Fibroblast of skin of left biceps (primary cell): ENCODE measurements at places on chromosomes 1 and 21.

GRCh38 chr1:112359961-112360767, 35.9 kb upstream of the CTTNBP2NL start:
- peak; percentile 69 for DNase-seq

DNA sequence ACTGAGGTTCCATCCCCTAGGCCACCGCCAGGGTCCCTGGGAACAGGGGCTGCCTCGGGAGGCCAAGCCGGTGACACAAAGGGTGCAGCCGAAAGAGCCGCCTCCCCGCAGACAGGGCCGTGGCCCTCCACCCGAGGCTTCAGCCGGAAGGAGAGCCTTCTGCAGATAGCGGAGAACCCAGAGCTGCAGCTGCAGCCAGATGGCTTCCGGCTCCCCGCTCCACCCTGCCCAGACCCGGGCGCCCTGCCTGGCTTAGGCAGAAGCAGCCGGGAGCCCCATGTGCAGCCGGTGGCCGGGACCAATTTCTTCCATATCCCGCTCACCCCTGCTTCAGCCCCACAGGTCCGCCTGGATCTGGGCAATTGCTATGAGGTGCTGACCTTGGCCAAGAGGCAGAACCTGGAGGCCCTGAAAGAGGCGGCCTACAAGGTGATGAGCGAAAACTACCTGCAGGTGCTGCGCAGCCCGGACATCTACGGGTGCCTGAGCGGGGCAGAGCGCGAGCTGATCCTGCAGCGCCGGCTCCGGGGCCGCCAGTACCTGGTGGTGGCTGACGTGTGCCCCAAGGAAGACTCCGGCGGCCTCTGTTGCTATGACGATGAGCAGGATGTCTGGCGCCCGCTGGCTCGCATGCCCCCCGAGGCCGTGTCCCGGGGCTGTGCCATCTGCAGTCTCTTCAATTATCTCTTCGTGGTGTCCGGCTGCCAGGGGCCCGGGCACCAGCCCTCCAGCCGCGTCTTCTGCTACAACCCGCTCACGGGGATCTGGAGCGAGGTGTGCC, 1.4 kb downstream of the KLHDC7A start:
- no peak for DNase-seq

DNA sequence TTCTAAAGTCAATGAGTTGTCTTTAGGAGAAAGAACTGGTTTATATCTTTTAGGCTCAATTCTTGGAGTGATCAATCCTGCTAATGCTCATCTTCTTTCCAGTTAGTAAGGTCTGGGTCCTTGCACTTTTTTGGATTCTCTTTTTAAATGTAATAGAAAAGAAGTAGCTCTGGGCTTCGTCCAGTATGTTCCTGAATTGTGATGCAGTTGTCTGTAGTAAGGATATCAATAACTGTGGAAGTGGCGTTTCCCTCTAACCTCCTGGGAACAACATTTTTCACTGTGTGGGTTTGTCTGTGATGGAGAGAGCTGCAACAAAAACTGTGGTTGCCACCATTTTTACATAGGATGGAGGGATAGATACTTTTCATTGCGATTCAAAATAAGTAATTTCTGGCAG, 367.2 kb downstream of the USP25 start:
- DNase-seq: no peak

GRCh38 chr1:47175227-47175934, 14.5 kb downstream of the PDZK1IP1 start:
- no peak for DNase-seq

GRCh38 chr1:175132436-175132835, 60.1 kb downstream of the KIAA0040 start:
- peak; percentile 54 for DNase-seq

- no peak for DNase-seq
These were observed 15.5 kb downstream of the PRKCZ start for GRCh38 chr1:2065699-2066098.

- no peak for DNase-seq
These were observed 6.9 kb downstream of the TRAPPC10 start for GRCh38 chr21:44018813-44019567.

- no peak for DNase-seq
These were observed 48.9 kb upstream of the DIP2A start for GRCh38 chr21:46409641-46410406.

DNA sequence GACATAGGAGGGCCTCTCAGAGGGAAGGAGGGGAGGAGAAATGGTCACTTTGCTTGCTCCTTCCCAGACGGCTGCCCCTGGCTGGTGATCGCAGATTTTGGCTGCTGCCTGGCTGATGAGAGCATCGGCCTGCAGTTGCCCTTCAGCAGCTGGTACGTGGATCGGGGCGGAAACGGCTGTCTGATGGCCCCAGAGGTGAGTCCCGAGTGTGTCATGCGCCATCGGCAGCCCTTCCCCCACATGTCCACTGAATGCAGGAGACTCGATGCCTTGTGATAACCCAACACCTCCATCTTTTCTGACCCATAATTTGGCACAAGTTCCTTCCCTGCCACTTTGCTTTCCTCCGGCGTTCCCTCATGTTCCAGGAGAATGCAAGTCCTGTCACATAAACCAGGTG, 12.7 kb downstream of the DDOST start:
- no peak for DNase-seq

GRCh38 chr1:54766726-54767125, 2.4 kb upstream of the PARS2 start:
- no peak for DNase-seq

DNA sequence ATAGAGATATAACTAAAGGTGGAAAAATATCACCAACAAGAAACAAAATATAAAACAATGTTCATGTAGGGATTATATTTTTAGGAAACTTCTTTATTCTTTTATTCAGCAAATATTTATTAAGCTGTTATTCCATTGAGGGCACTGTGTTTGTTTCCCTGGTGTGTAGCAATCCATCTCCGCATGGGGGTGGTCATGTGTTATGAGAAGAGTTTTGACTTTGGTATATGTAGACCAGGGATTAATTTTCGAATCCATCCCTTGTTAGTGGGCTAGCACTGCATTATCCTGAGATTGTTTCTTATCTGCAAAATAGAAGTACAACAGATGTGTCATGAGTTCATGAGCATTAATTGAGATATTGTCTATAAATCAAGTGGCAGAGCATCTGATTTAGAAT, 190.2 kb upstream of the LRRC7 start:
- no peak for DNase-seq

DNA sequence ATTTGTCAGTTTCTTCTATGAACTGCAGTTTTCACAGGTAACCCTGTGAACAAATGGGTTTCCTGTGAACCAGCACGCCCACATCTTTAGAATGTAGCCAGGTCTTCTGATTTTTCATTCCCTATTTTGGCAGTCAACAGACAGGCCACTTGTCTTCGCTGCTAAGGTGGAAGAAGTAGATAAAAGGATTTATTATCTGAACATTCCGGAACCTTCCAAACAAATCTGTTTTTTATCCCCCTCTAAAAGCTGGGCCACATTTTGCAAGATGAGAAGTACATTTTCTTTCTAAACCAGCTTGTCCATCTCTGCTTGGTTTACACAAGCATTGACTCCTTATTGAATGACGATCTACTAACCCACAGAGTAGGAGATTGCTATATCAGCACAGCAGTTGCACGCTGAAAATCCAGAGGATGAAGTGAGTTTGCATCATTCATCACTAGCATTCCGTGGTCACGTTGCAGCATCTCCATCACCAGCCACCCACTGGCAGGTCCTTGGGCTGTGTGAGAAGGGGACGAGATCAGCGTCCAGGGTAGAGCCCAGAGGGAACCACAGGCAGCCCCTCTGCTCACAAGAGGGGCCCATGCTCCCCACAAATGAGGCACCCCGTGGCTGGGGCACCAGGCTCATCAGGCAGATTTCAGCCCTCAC, 83.5 kb downstream of the TOMM20 start:
- DNase-seq: peak; percentile 35

- no peak for DNase-seq
These were observed 61.0 kb downstream of the PAX7 start for GRCh38 chr1:18691648-18692047.
